IMR-90 (cell line): ENCODE measurements at places on chromosomes 2 and 18. TPM values are rescaled to one million over a fixed set of nuclear protein-coding genes. Genes with fewer than 3 reads are reported as not detected.

DNA sequence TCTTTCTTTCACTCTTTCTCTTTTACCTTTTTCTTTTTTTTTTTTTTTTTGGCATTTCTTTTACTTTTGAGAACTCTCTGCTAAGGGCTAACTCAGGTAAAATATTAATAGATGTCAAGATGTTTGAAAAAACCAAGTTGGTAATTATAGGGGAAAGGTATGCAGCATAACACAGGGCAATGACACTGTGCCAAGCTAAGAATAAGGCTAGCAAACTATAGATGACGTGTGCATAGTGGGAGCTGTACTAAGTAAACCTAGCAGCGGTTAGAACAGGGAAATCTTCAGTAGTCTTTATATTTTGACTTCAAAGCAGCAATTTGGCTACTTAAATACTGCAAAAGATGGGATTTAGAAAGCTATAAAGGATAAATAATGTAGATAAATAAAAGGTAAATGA lies 415.4 kb upstream of the RGPD4 start:
- H3K27ac ChIP-seq = no peak overlapping the region
- no peaks in the 10 kb centered on the region for H3K36me3 ChIP-seq
- H3K4me1 ChIP-seq = no peaks in the 10 kb centered on the region
- DNase-seq = no peak
- no peaks in the 10 kb centered on the region for H3K27me3 ChIP-seq

- H3K27me3 ChIP-seq = no peaks in the 10 kb centered on the region
- H3K4me1 ChIP-seq = no peaks in the 10 kb centered on the region
- H3K4me3 ChIP-seq = no peak overlapping the region
- H3K36me3 ChIP-seq = no peaks in the 10 kb centered on the region
- H3K27ac ChIP-seq = no peak overlapping the region
Observed at GRCh38 chr2:197946562-197946961, 142.2 kb downstream of the PLCL1 start.

- peaks cover 58% of the 10 kb centered on the region for H3K27me3 ChIP-seq
- no peak overlapping the region for H3K4me3 ChIP-seq
- no peaks in the 10 kb centered on the region for H3K4me1 ChIP-seq
- no peak for DNase-seq
- H3K27ac ChIP-seq = no peak overlapping the region
- H3K36me3 ChIP-seq = no peaks in the 10 kb centered on the region
Observed at GRCh38 chr2:98378196-98378595, 31.9 kb downstream of the CNGA3 start.

YES1 gene
- 62.0 and 96.9 TPM in 2 replicates for total RNA-seq

FBXO41 gene
- 0.54 and 0.83 TPM in 2 replicates for total RNA-seq
